ENCODE measurements at places on chromosomes 4 and X.

- DNase-seq, result no peak
These were observed 12.0 kb downstream of the TMSB4X start for GRCh38 chrX:12986886-12987285.

DNA sequence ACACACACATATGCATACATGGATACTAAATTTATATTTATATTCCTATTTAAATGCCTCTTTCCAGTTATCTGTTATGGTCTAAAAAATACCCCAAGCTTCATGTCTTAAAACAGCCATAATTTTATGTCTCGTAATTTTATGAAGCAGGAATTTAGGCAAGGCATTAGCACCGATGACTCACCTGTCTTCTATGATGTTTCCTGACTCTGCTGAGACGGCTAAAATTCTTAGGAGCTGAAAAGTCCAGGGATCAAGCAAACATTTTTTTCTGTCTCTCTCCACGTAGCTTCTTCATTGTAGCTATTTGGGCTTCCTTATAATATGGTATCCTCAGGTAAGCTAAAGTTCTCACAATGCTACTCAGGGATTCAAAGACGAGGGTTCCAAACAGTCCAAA, 930.3 kb downstream of the STIM2 start:
- no peak for DNase-seq

DNA sequence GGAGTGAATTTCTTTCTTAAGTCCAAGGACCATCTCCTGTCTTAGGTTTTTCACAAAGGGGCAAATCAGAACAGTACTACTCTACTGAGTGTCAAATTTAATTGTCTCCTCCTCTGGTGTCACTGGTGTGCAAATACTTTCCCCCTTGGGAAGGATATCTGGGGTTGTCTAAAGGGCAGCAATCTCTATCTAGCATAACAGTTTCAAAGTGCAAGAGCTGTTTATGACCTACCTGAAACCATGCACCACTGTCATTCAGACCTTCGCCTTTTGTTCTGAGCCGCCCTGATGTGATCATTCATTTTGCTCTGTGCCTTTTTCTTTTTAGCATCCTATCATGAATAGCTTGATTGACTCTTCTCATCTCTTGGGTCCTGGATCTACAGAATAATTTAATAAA, 39.3 kb downstream of the IL1RAPL1 start:
- no peak for DNase-seq

GRCh38 chr4:83089410-83090157, 24.9 kb downstream of the PLAC8 start:
- no peak for DNase-seq

DNA sequence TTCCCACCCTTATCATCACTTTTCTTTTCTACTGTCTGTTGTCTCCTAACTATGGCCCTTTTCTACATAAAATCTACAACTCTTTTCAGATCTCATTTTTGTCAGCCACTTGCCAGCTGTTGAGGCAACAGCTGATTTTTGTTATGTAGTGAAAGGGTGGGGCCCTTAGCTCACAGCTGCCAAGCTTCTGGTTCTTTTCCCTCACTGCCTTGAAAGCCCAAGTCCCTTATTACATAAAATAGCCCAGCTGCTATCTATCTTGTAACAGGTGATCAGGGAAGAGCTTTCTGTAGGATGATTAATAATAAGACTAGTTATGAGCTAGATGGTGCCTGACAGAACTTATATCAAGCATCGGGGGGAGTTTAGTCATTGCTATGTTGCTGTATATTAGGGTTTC, 45.9 kb downstream of the ADGRL3 start:
- DNase-seq, result no peak

- DNase-seq, result no peak
These were observed 441.2 kb downstream of the CENPC start for GRCh38 chr4:67104145-67104544.

Measured in GM03348 (cell line).